ENCODE measurements at places on chromosomes 16 and 17.

DNA sequence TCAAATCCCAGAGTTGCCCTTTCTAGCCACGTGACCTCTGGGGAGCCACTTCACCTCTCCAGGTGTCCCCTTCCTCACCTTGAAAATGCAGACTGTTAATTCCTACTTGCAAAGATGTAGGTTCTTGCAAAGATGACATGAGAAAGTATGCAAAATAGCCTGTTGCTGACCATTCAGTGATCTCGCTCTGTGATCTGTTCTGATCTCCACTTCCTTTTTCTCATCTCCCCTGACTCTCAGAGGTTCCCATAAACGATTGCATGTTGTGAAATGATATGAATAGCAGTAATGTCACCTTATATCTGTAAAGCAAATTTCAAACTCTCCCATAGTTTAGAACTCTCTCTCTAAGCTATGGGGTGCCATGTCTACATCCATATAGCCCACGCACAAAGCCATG lies 182.3 kb downstream of the TMEM132E start:
- DNase-seq = no peak

DNA sequence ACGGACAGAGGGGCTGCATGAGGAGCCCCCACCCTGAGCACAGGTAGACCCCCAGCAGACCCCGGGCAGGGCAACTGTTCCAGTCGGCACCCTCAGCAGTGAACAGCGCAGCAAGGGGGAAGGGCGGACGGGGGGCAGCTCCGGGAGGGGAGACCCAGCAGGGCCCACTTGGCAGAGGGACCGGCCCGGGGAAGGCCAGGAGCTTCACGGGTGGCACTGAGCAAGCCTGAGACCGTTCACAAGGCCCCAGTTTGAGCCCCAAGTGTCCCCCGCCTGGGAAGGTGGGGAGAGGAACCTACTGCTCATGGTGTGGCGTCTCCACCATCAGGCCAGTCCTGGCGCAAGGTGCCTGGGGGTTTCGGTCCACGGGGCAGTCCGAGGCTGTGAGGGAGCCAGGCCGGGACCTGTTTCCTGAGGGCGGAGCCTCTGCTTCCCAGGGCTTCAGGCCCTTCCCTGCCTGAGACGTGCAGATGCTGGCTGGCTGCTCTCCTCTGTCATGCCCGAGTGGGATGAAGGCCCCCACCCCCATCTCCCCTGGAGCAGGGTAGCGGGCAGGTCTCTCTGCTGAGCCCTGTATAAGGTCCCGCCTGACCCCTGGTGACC lies 54.4 kb upstream of the GNG13 start:
- DNase-seq = no peak

DNA sequence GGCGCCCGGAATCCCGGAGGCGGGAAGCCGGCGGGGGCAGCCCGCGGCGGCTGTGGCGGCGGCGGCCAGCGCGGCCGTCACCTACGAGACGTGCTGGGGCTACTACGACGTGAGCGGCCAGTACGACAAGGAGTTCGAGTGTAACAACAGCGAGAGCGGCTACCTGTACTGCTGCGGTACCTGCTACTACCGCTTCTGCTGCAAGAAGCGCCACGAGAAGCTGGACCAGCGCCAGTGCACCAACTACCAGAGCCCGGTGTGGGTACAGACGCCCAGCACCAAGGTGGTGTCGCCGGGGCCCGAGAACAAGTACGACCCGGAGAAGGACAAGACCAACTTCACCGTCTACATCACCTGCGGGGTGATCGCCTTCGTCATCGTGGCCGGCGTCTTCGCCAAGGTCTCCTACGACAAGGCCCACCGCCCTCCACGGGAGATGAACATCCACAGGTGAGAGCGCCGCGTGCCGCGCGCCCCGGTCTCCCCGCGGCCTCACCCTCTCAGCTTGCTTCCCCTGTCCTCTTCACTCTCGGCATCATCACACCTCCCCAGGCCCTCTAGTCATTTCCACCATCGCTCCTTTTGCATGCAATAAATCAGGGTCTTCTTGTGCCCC lies 706 bp downstream of the SHISA6 start:
- DNase-seq = no peak

DNA sequence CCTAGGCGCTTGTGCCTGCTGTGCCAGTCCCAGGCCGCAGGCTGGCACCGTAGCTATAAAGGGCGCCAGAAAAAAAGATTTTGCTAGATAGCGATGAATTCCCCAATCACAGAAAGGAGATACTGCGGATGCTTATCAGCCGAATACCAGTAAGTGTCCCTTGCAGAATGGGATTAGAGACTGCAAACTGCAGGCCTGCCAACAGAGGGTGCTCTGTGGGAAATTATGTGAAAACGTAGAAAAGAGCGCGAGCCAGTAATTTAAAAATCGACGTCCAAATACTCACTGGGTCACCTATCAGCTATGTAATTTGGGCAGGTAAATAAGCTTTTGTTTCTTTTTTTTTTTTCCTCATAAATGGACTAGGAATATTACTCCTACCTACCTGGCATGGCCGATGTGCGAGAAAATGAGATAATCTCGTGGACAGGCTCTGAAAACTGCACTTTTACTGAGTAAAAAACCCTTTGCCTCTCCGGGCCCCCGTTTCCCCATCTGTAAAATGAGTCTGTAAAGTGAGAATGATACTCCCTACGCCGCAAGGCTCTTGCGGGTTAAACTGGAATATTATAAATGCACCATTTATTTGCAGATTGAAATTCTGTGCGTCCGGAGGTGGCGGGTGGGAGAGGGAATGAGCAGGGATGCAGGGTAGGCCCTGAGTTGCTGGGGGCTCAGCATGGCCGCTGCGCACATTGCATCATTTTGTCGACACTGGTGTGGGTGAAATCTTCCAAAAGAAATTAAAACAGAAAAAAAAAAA lies 1.2 kb upstream of the COG1 start:
- peak; percentile 48 for DNase-seq

DNA sequence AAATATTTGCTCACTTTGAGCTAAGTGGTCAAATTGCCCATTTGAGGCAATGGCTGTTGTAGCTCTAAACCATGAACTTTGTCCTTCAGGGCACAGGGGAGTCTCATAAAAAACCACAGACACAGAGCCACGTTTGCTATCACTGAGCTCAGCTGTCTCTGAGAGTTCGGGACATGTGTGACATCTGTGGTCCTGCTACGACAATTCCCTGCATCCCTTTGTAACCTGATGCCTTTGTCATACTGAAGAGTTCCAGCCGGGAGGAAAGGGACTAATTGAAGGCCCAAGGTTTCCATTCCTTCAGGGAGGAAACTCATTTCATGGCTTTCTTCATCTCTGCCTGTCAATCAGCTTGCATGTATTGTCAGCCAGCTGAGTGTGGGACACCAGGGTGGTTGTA lies 599.4 kb upstream of the CDH5 start:
- no peak for DNase-seq

DNA sequence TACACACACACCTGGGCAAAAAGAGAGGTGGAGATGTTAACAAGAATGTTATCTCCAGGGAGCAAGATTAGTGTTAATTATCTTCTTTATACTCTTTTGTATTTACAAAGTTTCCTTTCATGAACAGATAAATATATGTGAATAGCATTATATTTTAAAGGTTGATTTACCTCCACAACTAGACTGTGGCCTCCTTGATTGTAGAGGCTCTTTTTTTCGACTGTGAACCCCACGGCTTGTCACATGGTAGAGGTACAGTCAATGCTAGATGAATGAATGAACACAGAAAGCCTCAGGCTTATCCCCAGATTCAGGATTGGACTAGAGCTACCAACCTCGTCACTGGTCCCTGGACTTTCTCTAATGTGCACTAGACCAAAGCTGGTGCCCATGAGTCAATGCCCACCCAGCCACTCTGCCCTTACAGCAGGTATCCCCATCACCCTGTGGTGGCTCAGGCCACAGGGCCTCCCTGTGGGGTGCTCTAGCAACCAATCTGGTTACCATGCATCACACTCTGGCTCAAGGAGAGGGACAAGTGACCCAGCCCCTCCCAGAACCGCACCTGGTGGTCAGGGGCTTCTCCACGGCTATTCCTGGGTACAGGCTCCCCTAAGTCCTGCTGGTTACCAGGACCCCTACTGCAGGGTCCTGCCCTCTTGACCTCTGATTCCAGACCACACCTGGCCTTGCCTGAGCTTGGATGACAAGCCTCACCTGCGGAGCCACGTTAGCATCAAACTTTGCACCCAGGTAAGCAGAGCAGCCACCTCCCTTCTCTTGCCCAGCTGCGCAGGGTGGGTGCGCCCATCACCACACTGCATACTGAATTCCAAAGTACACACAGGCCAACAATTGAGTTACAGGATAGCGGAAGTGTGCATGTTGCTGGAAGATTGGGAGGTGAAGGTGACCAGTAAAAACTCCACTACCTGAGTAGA lies 101.0 kb downstream of the CDYL2 start:
- no peak for DNase-seq

GRCh38 chr16:67014634-67015312 lies 14.2 kb upstream of the CBFB start:
- no peak for DNase-seq

DNA sequence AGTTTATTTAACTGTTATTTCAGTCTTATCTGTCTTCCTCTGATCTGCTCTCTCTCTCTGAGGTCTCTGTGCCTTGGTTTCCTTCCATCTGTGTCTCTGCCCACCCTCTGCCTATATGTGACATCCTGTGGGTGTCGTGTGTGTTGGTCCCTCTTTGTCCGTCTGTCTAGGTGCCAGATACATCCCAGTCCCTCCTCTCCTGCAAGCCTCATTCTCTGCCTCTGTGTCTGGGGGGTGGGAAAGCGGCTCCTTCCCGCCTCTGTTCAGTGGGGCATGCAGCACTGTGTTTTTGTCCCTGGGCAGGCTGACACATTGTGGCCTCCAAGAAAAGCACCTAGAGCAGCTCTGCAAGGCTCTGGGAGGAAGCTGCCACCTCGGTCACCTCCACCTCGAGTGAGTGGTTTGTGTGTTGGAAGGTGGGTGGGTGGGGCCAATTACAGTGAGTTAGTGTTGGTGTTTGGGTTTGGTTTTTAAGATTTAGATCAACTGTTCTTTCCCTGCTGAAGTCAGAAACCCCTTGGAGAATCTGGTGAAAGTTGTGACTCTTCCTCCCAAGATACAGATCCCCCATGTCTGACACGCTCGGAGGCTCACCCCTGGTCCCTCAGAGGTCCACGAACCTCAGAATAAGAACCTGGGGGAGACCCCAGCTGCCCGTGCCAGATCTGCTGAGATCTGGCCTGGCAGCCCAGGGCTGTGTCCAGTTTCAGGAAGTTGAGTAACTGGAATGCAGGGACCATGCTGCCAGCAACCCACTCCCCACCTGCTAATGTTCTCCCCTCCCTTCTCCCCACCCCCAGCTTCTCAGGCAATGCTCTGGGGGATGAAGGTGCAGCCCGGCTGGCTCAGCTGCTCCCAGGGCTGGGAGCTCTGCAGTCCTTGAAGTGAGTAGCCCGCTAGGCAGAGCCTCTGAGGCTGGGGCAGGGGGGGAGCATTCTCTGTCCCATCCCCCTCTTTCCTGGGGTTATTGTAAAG lies 50.9 kb upstream of the CPNE2 start:
- peak; percentile 71 for DNase-seq

DNA sequence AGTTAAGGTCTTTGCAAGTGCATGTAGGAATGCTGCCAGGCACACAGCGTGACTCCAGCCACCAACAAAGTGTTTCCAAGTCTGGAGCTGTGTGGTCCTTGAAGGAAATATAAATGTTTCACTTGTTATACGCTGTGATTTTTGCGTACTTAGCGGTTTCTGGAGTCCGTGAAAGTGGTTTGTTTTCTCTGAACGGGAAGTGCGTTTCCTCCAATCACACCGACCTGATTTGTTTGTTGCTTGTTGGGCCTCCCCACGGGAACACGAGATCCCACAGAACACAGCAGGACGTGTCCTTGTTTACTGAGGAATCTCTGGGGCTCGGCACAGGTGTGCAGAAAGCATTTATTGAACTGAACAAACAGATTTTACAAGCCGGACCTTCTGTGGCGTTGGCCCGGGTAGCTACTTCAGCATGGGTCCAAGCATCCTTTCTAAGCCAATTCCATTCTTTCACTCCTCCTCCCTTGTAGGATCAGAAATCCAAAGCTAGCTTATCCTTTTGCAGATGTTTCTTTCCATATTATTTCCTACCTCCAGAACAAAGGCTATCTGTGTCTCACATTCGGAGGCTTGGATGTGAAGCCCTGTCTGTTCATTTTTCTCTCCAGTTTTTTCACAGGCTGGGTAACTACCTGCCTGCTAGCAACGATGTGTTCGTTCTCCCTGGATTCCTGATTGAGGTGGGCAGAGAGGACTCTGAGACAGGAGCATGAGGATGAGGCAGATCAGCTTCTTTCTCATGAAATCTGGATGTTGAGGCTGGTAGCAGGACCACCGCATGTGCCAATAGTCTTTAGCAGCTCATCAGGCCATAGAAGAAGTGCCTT lies 44.6 kb downstream of the ABAT start:
- no peak for DNase-seq

GRCh38 chr17:13268791-13269595 lies 251.2 kb upstream of the ELAC2 start:
- no peak for DNase-seq

DNA sequence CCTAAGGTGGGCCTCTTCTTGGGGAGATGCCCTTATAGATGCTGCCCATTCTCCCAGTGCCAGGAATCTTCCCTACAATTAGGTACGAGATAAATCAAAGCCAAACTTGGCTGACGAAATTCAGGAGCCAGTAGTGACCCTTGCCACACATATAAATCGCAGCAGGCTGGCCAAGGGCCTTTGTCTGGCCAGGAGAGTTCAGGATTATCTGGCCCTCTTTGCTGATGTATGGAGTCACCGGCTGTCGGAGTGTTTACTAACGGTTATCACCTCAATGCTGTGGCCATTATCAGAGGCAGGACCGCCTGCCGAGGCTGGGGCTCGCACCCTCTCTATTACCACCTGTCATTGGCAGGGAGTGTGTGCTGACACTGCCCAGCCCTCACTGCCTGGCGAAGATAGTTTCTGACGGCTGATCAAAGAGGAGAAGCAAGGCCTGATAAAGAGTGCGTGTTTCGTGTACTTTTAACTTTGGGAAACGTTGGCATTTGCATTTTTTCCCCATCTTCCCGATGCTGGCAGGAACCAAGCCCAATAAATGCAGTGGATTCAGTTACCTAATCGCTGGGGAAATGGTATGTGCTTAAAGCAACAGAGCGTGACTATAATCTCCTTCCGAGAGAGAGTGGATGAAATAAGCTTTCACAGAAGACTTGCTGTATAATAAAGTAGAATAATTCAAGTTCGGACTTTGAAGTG lies 32.8 kb upstream of the TBX2 start:
- DNase-seq = no peak

DNA sequence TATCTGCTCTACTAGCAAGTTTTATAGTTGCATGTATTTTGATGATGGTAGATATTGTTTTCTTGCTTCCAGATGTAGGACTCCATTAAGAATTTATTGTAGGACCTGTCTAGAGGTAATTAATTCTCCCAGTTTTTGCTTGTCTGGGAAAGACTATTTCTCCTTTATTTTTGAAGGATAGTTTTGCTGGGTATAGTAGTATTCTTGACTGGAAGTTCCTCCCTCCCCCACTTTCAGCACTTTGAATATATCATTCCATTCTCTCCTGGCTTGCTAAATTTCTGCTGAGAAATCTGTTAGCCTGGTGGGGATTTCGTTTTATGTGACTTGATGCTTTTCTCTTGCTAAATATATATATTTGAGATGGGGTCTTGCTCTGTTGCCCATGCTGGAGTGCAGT lies 8.0 kb upstream of the PHB1 start:
- no peak for DNase-seq

Data from stimulated activated CD8-positive, alpha-beta memory T cell treated with anti-CD3 and anti-CD28 coated beads, Interleukin-2, amount 100 ng/mL, for 1 hour (primary cell).